Posterior cingulate gyrus (tissue), 11 donors: ENCODE measurements at places on chromosomes 11 and 22.

- peak; percentile 44 for DNase-seq
These were observed 339.4 kb downstream of the MN1 start for GRCh38 chr22:27462190-27462589.

GRCh38 chr11:107705027-107705426 is 6.8 kb downstream of the SLN start:
- no peak for DNase-seq

- no peak for DNase-seq
These were observed 17.3 kb upstream of the TREH start for GRCh38 chr11:118696673-118697226.

- no peak for DNase-seq
These were observed 220.3 kb upstream of the SESN3 start for GRCh38 chr11:95451261-95451660.

DNA sequence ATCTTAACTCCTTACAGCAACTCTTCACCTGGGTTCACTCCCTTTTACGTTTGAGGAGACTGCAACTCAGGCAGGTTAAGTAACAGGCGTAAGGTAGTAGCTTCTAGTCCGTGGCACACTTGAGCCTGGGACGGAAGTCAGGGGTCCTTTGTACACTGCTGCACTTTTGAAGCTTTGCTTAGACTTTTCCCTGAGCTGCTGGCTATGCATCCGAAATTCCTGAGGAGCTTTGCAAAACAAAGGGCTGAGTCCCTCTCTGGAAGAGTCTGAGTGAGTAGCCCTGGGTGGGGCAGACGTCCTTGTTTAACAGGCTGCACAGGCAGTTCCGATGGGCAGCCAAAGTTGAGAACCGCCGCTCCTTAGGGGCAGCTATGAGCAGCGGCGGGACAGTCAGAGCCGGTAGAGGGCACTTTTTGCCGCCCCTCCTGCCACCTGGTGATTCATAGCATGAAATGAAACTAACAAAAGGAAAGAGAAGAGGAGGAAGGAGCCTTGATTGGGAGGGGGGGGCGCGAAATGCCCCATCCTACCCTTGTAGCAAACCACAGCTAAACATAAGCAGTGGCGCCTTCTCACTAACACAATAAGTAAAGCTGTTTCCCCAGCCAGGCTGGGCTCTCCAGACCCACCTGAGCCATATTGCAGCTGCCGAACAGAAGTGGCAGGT is 1.4 kb downstream of the TMEM109 start:
- peak; percentile 38 for DNase-seq

- DNase-seq: no peak
These were observed 27.6 kb downstream of the BCR start for GRCh38 chr22:23207729-23208393.

GRCh38 chr22:42817556-42817955 is 39.5 kb downstream of the ARFGAP3 start:
- no peak for DNase-seq

GRCh38 chr22:25950111-25950510 is 208.1 kb downstream of the MYO18B start:
- DNase-seq: no peak

DNA sequence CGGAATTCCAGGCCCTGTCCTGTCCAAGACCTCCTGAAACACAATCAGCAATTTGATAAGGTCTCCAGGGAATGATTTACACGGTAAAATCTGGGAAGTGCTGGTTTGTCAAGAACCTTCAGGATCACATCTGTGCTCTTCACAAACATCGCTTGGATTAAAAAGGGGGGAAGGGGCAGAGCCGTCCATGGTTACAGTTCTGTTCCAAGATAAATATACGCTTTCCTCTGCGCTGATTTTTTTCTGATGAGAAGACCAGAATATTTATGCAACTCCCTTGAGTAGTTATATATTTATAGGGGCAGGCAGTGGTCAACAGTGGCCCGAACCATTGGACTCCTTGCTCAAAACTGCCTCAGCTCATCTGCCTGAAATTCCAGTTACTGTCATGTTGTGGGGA is 9.2 kb upstream of the APOL5 start:
- no peak for DNase-seq

GRCh38 chr11:100562128-100562527 is 125.0 kb upstream of the ARHGAP42 start:
- DNase-seq: no peak

GRCh38 chr11:1570896-1571759 is 943 bp downstream of the DUSP8 start:
- no peak for DNase-seq

GRCh38 chr11:110338684-110339083 is 42.3 kb upstream of the RDX start:
- DNase-seq: no peak

GRCh38 chr11:79667380-79667779 is 226.6 kb upstream of the TENM4 start:
- no peak for DNase-seq

DNA sequence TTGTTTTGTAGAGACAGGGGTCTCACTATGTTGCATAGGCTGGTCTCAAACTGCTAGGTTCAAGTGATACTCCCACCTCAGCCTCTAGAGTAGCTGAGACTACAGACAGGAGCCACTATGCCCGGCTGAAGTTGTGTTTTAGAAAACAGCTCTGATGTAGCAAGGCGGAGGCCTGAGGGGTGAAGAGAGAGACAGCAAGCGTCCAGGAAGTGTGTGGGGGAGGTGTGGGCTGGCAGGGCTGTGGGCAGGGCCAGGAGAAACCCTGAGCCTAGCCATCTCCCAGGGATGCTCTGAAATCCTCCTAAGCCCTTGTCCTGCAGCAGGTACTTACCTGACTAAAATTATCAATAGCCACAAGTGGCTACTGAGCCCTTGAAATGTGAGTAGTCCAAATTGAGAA is 16.1 kb upstream of the RPS3 start:
- no peak for DNase-seq

GRCh38 chr11:32280339-32280738 is 155.0 kb downstream of the WT1 start:
- no peak for DNase-seq
